ENCODE measurements at places on chromosomes 5 and 9.

GRCh38 chr5:150007050-150007449 is 6.5 kb downstream of the HMGXB3 start:
- no peak for DNase-seq

DNA sequence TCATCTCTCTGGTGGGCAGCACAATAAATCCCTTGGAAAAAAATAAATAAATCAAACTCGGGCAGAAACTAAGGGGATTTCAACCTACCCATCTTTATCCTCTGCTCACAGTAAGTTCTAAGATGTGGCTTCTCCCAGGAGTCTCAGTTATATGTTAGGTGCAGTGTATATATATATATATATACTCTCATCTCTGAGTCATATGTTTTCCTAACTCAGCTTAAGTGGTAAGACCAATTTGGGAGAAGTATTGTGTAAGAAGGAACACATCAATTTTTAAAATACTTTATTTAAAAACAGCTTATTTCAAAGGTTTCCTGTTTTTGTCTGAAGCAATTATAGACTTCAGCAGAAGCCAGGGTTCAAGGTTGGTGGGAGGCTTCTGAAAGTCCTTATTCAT is 20.3 kb upstream of the OSMR start:
- no peak for DNase-seq

GRCh38 chr5:98110791-98111190 is 662.7 kb upstream of the RGMB start:
- DNase-seq, result no peak

GRCh38 chr9:124437086-124437485 is 13.2 kb upstream of the ADGRD2 start:
- no peak for DNase-seq

GRCh38 chr5:76450054-76450453 is 47.0 kb downstream of the IQGAP2 start:
- no peak for DNase-seq

- no peak for DNase-seq
These were observed 194.5 kb downstream of the NR3C1 start for GRCh38 chr5:143208781-143209510.

GRCh38 chr5:172334641-172335040 is 51.1 kb upstream of the UBTD2 start:
- no peak for DNase-seq

GRCh38 chr5:31898036-31898632 is 259.2 kb downstream of the PDZD2 start:
- no peak for DNase-seq

DNA sequence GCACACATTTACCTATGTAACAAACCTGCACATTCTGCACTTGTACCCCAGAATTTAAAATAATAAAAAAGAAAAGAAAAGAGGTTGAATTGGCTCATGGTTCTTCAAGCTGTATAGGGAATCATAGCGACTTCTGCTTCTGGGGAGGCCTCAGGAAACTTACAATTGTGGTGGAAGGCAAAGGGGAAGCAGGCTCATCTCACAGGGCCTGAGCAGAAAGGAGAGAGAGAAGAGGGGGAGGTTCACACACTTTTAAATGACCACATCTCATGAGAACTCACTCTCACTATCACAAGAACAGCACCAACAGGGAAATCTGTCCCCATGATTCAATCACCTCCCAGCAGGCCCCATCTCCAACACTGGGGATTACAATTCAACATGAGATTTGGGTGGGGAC is 214.6 kb downstream of the CDK5RAP2 start:
- no peak for DNase-seq

- DNase-seq, result no peak
These were observed 3.0 kb downstream of the GARIN3 start for GRCh38 chr5:157162919-157163510.

- DNase-seq, result no peak
These were observed 6.3 kb downstream of the DOLK start for GRCh38 chr9:128940946-128941755.

DNA sequence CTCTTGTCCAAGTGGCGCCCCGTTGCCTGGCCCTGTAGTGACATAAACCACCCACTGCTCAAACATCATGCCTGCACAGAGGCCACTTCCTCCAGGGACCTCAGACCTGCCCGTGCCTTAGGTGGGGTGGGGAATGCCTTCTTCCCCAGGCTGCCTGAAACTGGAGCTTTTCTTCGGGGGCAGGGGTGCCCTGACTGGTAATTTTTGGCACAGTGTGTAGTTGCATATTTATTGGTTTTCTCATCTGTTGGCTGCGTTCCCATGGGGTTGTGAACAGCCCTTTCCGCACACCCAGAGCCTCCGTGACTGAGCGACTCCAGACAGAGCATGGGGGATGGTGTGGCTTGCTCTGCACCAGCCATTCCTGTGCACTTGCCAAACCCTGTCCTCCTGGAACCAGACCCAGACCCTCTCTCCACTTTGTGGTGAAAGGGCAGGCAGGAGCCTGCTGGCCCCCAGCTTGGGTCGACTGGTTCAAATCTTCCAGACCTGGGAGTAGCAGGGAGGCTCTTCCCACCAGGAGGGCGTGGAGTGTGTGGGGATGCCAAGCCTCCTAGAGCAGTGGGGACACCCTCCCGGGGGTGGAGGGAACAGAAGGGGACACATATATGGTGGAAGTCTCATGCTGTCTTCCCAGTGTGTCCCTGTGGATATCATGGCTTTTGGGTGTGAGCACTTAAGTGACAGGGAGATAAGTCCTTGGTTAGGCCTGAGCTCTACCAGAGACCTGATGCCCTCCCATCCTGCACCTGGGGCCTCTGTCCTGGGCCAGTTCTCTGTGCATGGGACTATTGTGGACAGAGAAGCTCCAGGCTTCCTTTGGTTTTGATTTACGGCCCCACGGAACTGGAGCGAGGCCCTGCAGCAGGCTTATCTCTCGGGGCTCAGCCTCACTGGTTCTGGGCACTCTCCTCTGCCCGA is 39.6 kb downstream of the WNK2 start:
- DNase-seq, result no peak

DNA sequence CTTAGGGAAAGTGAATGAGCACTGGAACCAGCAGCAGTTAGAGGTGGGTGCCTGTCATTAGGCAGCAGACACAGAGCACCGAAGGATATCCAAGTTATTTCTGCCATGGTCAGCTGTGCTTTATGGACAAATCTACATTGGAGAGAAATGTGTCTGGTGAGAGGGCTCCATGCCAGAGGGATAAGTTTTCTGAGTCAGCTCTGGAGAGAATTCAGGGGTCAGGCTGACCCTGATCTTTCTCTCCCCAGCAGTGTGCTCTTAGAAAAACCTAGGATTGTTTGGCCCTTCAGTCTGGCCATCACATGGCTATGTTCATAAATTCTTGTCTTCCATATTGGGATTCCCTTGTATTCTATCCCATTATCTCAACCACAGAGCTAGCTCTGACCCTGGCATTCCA is 8.9 kb upstream of the IL17B start:
- no peak for DNase-seq

- no peak for DNase-seq
These were observed 45.7 kb upstream of the KCNN2 start for GRCh38 chr5:114316167-114316566.

- DNase-seq, result no peak
These were observed 85.4 kb downstream of the PJA2 start for GRCh38 chr5:109324351-109324750.

GRCh38 chr5:6692906-6693305 is 20.3 kb upstream of the TENT4A start:
- DNase-seq, result no peak

DNA sequence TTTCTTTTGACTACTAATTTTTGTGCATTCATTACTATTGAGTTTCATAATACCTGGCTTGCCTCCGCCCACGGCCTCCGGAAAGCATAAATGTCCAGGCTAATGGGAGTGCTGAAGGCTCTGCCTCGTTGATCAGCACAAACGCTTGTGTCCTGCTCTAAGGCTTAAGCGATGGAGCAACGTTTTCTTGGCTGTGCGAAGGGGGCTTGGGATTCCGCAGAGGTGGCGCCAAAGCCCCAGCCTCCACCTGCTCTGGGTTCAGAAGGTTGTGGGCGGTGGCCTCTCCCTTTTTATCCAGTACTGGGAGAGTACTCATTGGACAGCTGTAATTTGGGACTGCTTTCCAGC is 19.7 kb downstream of the ANXA2R start:
- DNase-seq, result no peak

- no peak for DNase-seq
These were observed 317.3 kb upstream of the PRR16 start for GRCh38 chr5:120146787-120147186.

GRCh38 chr9:92746567-92747458 is 17.8 kb downstream of the BICD2 start:
- DNase-seq, result no peak

DNA sequence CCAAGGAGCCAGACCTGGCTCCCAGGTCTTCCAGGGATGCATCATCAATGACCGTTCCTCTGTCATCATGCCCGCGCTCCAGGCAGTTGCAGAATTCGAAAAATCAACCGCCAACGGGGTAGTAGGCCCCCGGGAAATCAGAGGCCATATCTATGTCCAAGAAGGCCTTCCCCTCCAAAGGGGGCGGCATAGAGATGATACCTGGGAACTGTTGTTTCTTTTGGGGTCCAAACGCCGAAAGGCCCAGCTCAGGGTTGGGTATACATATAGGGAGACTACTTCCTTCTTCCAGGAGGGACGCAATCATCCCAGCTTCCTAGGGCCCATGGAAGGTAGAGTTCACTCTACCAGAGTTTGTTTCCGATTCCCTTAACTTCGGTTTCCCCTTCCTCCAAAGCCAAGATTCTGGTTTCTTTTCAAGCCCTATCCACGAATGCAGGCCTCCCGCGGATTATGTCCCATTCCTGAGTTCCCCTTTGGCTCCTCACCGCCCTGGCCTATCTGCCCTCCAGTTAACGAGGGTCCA is 754 bp downstream of the DCAF12 start:
- DNase-seq, result no peak

DNA sequence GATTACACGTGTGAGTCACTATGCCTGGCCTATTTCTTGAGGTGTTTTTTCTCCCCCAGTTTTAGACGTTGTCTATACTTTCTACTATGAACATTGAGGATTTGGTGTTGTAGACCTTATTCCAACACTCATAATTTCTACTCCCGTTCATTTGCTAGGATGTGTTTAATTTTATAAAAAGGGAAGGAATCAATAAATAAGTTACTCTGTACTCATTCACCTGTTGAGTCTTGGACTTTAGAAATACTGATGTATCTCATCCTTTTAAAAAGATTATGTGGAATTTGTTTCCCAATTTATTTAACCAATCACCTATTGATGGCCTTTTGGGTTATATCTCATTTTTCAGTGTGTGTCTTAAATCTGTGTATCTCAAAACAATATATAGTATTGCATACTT is 3.2 kb downstream of the CDK7 start:
- no peak for DNase-seq

DNA sequence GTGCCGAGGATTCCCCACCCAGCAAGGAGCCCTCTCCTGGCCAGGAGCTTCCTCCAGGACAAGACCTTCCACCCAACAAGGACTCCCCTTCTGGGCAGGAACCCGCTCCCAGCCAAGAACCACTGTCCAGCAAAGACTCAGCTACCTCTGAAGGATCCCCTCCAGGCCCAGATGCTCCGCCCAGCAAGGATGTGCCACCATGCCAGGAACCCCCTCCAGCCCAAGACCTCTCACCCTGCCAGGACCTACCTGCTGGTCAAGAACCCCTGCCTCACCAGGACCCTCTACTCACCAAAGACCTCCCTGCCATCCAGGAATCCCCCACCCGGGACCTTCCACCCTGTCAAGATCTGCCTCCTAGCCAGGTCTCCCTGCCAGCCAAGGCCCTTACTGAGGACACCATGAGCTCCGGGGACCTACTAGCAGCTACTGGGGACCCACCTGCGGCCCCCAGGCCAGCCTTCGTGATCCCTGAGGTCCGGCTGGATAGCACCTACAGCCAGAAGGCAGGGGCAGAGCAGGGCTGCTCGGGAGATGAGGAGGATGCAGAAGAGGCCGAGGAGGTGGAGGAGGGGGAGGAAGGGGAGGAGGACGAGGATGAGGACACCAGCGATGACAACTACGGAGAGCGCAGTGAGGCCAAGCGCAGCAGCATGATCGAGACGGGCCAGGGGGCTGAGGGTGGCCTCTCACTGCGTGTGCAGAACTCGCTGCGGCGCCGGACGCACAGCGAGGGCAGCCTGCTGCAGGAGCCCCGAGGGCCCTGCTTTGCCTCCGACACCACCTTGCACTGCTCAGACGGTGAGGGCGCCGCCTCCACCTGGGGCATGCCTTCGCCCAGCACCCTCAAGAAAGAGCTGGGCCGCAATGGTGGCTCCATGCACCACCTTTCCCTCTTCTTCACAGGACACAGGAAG is 120.2 kb downstream of the RGS3 start:
- DNase-seq, result no peak

- DNase-seq, result no peak
These were observed 7.5 kb downstream of the ZNF608 start for GRCh38 chr5:124738681-124739633.

- no peak for DNase-seq
These were observed 83.5 kb downstream of the FEM1C start for GRCh38 chr5:115461093-115461492.

DNA sequence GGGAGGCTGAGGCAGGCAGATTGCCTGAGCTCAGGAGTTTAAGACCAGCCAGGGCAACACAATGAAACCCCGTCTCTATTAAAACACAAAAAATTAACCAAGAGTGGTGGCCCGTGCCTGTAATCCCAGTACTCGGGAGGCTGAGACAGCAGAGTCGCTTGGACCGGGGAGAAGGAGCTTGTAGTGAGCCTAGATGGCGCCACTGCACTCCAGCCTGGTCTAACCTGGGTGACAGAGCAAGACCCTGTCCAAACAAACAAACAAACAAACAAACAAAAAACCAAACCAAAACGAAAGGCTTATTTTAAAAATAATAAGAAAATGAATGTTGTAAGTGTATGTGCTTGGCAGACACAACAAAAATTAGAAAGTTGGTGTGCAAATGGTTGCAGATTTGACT is 536.3 kb upstream of the PTPRD start:
- no peak for DNase-seq

DNA sequence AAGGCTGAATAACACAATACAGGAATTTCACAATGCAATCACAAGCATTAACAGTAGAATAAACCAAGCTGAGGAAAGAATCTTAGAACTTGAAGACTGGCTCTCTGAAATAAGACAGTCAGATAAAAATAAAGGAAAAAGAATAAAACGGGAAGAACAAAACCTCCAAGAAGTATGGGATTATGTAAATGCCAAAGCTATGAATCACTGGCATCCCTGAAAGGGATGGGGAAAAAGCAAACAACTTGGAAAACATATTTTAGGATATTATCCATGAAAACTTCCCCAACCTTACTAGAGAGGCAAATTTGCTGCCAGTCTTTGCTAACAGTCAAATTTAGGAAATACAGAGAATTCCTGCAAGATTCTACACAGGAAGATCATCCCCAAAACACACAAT is 157.9 kb downstream of the ALDH1A1 start:
- DNase-seq, result no peak

DNA sequence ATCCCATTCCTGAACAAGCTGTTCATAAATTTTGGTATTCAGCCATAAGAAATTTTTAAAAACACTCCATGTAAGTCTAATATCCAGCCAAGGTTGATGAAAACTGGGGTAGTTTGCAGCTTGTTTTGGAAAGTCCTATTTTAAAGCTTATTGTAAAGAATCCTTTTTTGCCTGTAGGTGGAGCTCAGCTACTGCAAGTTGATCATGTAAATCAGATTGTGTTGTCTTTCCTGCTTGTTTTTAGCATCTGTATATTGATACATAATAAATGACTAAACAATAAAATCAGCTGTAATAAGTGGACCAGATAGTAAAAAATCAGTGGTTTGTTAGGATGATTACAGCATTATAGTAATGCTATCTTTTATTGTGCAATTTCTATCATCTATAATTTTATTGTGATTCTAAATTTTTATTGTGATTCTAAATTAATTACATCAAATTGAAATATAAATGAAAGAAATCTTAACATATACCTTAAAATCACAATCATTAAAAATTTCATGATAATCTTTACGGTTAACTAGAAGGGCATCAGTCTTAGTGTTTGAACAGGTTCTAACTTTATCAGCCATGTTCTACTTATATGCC is 42.4 kb downstream of the CWC27 start:
- DNase-seq, result no peak

All from T follicular helper cell (primary cell).